ENCODE measurements at places on chromosomes 7 and 10.

DNA sequence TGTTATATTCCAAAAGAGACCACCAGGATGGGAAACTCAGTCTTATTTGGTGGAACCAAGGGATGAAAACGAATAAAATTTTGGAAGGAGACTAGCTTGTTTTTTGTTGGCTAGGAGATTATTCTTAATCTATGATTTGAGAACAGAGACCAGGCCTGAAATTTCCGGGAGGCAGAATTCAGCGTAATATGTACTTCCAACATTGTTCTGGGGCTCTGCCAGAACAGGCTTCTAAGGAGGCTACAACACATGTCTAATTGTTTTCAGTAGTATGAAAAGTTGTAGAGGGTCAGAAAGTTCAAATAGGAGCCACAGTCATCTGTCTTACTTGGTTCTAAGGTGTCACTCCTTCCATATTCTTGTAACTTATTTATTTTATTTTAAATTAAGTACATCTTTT, 1.7 kb downstream of the DDX21 start:
- no peak for DNase-seq

DNA sequence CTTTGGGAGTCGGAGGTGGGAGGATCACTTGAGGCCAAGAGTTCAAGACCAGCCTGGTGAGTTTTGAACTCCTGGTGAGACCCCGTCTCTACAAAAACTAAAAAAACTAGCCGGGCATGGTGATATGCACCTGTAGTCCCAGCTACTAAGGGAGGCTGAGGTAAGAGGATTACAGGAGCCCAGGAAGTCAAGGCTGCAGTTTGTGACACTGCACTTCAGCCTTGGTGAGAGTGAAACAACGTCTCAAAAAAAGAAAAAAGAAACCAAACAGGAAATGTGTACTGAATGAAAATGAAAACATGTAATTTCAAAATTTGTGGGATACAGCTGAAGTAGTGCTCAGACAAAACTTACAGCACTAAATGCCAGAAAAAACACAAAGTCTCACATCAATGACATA, 7.6 kb downstream of the ARHGAP12 start:
- no peak for DNase-seq

- no peak for DNase-seq
These were observed 306.6 kb upstream of the PFKP start for GRCh38 chr10:2760736-2761135.

- DNase-seq = no peak
These were observed 3.7 kb upstream of the LDB3 start for GRCh38 chr10:86664341-86665217.

- no peak for DNase-seq
These were observed 49.9 kb downstream of the SCIN start for GRCh38 chr7:12620371-12620770.

GRCh38 chr7:3725155-3726059, 424.4 kb downstream of the SDK1 start:
- no peak for DNase-seq

DNA sequence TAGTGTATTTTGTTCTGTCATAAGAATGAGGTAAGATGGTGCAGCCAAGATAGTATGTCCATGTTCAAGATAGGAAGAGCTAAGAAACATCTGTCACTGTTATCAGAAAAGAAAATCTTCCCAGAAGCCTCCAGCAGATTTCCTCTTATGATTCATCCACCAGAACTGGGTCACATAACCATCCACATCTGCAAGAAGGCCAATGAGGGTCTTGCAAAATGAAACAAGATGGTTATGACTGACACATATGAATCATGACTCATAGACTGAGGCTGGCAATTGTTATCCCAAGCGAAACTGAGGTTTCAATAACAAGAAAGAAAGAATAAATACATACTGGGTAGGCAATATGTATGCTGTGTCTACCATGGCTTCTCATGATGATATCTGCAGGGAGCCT, 30.3 kb downstream of the CCNJ start:
- DNase-seq = no peak
